ENCODE measurements at places on chromosomes 12 and 14. TPM values are rescaled to one million over a fixed set of nuclear protein-coding genes. Genes with fewer than 3 reads are reported as not detected.

DNA sequence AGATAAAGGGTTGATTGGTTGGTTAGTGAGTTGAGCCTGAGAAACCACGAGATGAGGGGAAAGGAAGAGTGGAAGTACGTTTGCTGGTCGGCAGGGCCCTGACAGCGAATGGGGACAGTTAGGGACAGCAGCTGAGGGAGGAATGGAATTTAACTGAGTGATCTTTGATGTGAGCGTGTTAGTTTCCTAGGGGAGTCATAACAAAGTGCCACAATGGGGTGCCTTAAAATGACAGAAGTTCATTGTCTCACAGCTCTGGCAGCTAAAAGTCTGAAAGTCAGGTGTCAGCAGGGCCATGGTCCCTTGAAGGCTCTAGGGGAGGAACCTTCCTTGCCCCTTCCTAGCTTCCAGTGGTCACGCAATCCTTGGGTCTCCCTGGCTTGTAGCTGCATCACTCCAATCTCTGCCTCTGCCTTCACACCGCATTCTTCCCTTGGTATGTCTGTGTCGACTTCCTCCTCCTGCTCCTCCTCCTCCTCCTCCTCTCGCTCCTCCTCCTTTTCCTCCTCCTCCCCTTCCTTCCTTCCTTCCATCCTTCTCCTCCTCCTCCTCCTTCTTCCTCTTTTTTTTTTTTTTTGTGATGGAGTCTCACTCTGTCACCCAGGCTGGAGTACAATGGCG lies 26.0 kb upstream of the RIN3 start:
- no peaks in the 10 kb centered on the region for H3K27me3 ChIP-seq
- no peaks in the 10 kb centered on the region for H3K4me1 ChIP-seq
- H3K27ac ChIP-seq, result no peak overlapping the region
- no peaks in the 10 kb centered on the region for H3K36me3 ChIP-seq

DNA sequence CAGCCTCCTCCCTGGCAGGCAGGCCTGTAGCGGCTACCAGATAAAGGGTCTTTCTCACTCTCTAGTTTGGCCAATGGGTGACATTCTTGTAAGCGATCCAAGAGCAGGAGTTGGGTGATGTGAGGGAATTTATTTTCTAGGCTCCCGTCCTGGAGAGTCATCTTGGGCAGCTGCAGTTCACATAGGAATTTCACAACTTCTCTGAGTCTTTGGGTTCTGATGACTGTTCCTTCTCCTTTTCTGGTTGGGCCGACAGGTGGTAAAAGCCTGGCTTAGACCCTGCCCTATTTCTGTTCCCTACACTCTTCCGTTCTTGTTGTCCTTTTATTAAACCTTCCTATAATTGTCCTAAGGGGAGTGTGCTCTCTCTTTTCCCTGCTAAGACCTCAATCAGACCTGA lies 42.6 kb upstream of the POC1B start:
- no peaks in the 10 kb centered on the region for H3K36me3 ChIP-seq
- no peak for DNase-seq
- no peak overlapping the region for H3K27ac ChIP-seq
- no peak overlapping the region for H3K4me3 ChIP-seq

SIX6 gene
- not detected for total RNA-seq

DNA sequence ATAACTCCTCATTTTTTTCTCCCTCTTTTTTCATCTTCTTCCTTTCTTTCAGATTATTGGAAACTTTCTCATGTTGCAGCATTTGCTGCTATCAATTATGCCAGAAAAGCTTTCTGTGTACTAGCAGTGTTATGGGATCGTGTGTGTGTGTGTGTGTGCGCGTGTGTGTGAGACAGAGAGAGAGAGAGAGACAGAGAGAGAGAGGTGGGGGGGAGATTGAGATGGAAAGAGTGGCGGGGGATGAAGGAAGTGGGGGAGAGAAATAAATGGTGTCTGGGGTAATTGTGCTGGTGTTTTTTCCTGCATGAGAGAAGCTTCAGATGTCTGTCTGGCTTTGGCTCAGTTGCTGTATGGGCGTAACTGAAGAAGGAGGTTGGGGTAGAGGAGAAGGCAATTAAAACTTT lies 268.9 kb downstream of the RAD51B start:
- no peak overlapping the region for H3K4me3 ChIP-seq
- no peaks in the 10 kb centered on the region for H3K27me3 ChIP-seq
- no peak for DNase-seq
- no peak overlapping the region for H3K27ac ChIP-seq
- no peaks in the 10 kb centered on the region for H3K36me3 ChIP-seq

- H3K4me1 ChIP-seq, result no peaks in the 10 kb centered on the region
- H3K27ac ChIP-seq, result no peak overlapping the region
- H3K27me3 ChIP-seq, result no peaks in the 10 kb centered on the region
- no peaks in the 10 kb centered on the region for H3K36me3 ChIP-seq
- H3K4me3 ChIP-seq, result no peak overlapping the region
These were observed 349.7 kb downstream of the NRXN3 start for GRCh38 chr14:78519863-78520262.

AQP6 gene
- total RNA-seq, result not detected

DNA sequence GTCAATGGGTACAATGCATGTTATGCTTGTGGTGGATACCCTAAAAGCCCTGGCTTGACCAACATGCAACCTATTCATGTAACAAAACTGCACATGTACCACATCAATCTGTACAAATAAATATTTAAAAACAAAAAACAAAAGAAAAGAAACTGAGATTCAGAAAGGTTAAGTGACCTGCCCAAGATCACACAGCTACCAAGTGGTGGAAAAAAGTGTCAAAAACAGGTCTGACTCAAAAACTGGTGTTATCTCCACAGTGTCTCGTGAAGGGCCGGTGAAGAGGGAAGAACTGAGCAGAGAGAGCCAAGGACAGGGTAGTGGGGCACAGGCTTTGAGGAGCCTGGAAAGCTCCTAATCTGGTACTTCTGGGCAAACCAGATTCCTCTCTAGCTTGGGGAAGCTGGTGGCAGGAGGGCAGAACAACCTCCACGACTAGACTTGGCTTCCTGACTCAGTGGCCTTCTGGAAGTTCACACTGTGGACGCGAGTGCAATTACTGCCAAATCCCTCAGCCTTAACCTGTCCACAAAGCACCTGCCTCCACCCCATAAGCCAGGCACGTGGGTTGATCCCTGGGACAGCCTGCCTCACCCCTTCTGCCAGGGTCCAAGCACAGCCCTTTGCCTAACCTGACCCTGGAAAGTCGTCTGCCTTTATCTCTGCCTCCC lies 15.6 kb downstream of the ZBTB39 start:
- H3K4me3 ChIP-seq, result no peak overlapping the region
- no peaks in the 10 kb centered on the region for H3K36me3 ChIP-seq
- H3K27ac ChIP-seq, result no peak overlapping the region
- peaks cover 4% of the 10 kb centered on the region for H3K4me1 ChIP-seq
- no peak for DNase-seq

TAS2R42 gene
- not detected for total RNA-seq

DNA sequence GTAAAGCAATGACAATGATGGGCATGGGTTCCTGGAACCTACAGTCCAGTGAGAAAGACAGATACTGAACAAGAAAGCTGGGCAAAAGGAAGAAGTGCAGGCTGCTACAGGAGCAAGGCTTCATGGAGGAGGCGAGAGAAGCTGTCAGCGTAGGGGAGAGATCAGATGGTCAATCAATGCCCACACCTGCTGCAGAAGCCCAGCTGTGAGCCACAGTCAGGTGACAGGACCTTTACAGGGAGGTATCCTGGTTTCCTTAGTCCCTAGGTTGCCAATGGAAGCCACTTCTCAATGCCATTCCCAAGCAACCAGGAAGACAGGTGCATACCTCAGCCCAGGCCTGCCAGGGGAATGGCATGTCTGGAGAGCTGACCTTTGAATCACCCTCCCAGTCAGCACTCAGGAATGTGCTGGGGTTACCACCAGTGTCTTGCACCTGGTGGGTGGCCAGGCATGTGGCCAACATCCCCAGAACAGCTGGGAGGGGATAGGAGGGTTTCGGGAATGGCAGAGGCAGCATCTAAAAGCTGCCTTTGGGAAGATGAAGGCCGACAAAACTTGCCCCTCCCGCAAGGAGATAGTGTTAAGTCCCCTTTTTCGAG lies 170.3 kb downstream of the TTC7B start:
- no peak for DNase-seq
- no peaks in the 10 kb centered on the region for H3K36me3 ChIP-seq
- no peaks in the 10 kb centered on the region for H3K27me3 ChIP-seq
- no peak overlapping the region for H3K27ac ChIP-seq

Measured in adrenal gland (tissue), 19 donors.